ENCODE measurements at places on chromosomes 12 and 14. TPM values are rescaled to one million over a fixed set of nuclear protein-coding genes. Genes with fewer than 3 reads are reported as not detected.

- DNase-seq = no peak
Measured at GRCh38 chr14:50062438-50063085, 53.8 kb downstream of the VCPKMT start.

DNA sequence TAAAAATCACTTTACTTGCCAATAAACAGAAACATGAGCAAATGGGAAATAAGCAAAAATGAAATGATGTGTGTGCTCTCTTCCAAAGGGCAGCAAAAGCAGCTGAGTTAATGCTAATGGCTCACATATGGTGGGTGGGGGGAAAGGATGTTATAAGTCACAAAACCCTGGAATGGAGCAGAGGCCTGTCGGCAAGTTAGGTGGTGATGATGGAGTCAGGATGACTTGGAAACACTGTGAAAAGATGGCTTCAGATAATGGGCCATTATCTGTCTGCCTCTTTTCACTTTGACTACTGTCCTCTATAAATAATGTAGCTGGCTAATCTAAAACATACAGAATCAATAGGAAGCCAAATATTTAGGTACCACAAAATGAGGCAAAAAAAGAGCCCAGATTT lies 228.7 kb downstream of the APAF1 start:
- no peak for DNase-seq

DNA sequence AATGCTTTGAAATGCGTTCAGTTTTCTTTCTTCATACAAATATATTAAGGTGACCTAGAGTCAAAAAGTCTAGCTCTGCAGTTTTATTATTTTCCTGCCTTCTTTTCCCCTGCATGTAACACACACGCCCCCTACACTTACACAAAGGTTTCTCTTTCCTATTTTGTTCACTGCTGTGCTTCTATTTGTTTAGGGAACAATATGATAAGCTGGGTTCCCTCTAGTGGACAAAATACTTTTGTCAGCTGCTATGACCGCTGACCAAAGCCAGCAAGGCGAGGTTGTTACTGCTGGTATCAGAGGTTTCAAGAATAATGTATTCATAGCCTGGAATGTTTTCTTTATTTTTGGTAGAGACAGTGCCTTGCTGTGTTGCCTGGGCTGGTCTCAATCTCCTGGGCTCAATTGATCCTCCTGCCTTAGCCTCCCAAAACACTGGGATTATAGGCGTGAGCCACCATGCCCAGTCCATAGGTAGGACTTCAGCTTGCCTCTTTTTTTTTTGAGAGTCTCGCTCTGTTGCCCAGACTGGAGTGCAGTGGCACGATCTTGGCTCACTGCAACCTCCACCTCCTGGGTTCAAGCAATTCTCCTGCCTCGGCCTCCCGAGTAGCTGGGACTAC lies 33.4 kb downstream of the FNTB start:
- DNase-seq = no peak

DNA sequence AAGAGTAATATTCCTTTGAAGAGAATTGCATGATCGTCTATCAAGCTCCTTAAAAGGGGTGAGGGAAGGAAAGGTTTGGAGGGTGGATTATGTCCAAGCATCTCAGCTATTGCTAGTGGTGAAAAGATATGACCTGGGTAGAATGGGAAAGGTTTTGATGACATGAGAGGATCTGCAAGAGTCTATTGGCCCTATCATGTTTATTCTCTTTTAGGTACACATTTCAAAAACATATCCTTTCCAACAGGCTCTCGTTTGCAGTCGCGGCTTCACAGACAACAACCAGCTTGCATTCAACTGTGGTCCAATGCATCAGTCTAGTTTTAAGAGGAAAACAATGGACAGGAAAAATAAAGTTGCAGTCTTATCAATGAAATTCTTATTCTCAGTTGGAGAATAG lies 17.1 kb downstream of the FOXG1 start:
- DNase-seq = no peak

DNA sequence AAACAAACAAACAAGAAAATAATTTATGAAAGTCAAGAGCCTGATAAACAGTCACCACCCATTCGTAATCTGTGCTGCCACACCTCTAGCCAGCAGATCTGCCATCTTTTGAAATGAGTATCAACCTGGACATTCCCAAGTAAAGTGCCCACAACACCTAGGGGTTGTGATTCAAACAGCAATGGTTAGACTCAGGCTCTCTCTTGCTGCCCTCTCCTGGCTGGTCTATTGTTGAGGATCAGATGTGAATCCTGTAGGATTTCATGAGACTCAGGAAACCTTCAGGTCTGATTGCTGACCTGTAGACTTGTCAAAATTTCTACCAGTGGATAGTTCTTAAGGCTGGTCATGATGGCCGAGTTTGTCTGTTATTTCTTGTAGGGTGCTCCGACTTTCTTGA lies 26.8 kb downstream of the DGLUCY start:
- DNase-seq = no peak

DNA sequence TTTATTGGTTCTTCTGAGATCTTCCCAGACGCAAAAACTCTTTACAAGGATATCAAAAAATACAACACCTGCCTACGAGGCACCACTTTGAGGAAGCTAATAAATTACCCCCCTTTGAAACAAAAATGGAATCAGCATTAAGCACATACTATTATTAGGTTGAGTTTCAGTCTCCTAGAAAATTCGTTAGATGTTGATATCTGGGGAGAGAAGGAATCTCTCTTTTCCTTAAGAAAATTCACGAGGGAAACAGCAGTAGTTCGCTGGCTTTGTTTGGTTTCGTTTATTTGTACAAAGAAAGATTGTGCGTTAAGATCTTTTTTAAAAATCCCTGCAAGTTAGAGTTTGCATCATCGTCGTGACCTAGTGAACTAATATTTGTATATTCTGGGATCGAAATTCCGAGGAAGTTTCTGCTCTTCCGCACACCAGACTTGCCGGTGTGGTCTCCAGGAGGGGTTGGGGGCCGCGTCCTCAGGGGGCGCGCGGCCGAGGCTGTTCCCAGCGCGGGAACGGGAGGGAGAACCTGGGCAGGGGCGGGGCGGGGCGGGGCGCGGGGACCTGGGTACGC lies 12.1 kb downstream of the NKX2-1 start:
- DNase-seq = no peak

DNA sequence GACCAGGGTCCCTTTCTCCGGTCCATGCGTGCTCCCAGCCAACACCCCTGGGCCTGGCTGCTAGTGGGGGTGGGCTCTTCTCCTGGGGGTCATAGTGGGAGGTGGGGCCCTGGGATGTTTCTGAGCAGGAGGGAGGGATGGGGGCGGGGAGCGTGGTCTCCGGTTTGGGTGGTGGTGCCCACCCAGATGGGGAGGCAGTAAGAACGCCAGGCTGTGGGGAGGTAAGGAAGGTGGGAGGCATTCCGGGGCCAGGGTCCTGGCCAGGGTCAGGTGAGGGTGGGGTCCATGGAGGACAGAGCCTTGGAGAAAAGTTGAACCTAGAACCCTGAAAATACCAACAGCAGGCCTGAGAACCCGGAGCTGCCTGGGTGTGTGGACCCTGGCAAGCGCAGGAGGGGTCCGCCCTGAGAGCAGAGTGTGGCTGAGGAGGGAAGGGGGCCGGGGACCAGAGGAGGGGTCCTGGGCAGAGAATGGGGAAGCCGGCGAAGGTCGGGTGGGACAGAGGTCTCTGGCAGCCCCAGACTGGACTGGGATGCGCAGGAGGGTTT lies 5.7 kb downstream of the CRIP2 start:
- no peak for DNase-seq

- no peak for DNase-seq
Measured at GRCh38 chr12:59080101-59080500, 159.8 kb upstream of the LRIG3 start.

DNA sequence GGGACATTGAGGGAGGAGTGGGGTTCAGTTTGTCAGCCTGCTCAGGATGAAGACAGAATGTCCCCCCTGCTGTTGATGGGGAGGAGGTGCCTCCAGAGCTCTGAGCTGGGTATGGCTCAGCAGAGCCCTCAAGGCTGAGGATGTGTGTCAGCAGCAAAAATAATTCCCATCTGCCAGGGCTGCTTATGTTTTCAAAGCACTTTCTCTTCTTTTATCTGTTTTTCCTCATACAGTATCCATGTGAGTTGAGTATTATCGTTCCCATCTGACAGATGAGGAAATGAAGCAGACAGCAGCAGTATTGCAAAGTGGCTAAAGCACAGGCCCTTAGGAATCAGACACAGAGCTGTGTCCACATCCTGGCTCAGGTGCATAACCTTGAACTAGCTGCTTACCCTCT lies 94.1 kb downstream of the SLC8A3 start:
- no peak for DNase-seq

- DNase-seq = no peak
Measured at GRCh38 chr12:104994336-104994735, 8.2 kb downstream of the NOPCHAP1 start.

GRCh38 chr12:96041181-96041580 lies 5.8 kb upstream of the LTA4H start:
- DNase-seq = no peak

GRCh38 chr14:71996610-71997009 lies 64.4 kb downstream of the RGS6 start:
- DNase-seq = no peak

DNA sequence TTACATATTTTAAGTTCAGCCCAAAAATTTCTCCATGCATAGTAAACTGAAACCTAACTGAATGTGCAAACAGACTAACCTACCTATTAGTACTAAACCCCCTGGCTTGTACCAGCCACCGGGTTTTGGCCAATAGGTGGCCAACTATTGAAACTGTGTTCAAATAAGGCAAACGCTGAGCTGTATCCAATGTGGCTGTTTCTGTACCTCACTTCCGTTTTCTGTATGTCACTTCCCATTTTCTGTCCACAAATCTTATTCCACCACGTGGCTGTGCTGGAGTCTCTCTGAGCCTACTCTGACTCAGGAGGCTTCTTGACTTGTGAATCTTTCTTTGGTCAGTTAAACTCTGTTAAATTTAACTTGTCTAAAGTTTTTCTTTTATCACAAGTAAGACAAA lies 6.0 kb upstream of the FBXO34 start:
- no peak for DNase-seq

GRCh38 chr12:41795051-41795600 lies 349.5 kb downstream of the GXYLT1 start:
- no peak for DNase-seq

GRCh38 chr12:131287938-131288764 lies 334.4 kb downstream of the ADGRD1 start:
- DNase-seq = peak; percentile 13

DNA sequence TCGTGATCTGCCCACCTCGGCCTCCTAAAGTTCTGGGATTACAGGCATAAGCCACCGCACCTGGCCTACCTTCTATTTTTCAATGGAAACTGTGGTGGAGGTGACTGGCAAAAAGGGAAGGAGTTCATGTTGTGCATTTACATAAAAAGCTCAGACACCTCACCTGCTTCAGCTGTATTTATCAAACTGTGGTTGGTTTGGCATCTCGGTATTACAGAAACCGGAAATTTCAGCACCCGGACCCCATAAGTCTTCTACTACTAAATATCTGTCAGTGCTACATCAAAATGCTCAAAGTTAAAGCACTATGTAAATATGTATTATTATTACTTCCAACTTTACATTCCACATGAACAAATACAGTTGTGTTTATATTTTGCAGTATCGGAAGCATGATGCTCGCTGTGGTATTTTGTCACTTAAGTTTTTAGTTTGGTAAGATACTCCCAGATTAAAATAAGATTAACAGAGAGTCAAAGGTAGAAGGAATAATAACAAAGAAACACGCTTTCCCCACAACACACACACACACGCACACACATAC lies 95.4 kb downstream of the ITPR2 start:
- no peak for DNase-seq

DNA sequence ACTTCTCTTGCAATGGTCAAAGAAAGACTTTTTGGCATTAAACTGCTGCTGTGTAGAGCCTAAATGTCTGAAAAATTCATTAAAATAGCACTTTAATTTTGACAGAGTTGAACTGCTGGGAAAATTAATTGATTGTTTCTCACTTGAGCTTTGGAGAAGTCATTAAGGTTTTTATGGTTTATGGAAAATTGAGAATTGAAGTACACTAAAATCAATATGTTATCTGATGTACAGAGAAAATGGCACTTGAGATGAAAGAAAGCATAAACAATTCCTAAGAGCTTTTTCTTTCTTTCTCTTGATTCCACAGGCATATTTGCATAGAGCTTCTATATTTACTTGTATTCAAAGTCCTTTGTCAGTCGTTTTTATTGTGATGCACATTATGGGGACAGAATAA lies 188.5 kb upstream of the CAND1 start:
- DNase-seq = no peak

GRCh38 chr14:44700694-44701093 lies 193.6 kb upstream of the FSCB start:
- DNase-seq = no peak

- DNase-seq = no peak
Measured at GRCh38 chr14:44700184-44700583, 193.1 kb upstream of the FSCB start.

GRCh38 chr14:18660585-18660922 lies 59.6 kb downstream of the OR11H12 start:
- no peak for DNase-seq

DNA sequence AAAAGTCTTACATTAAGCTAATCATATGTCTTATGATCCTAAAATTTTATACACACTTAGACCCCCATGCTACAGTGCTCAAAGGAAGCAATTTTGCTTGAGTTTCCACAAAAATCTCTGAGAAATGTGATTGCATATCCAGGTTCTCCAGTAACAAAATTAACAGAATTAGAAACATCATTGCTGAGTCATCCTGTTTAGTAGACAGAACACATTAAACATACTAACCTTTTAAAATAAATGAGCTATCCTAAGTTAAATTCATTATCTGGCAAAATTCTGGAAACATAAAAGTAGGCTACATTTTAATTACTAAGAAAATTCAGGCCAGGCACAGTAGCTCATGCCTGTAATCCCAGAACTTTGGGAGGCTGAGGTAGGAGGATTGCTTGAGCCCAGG lies 94.7 kb downstream of the DENND5B start:
- no peak for DNase-seq

GRCh38 chr14:53510281-53510912 lies 357.3 kb upstream of the DDHD1 start:
- DNase-seq = no peak

- DNase-seq = no peak
Measured at GRCh38 chr14:59310633-59311032, 122.2 kb downstream of the DAAM1 start.

- no peak for DNase-seq
Measured at GRCh38 chr12:21580748-21581516, 23.7 kb downstream of the GYS2 start.

- no peak for DNase-seq
Measured at GRCh38 chr12:46449316-46449715, 76.7 kb upstream of the SLC38A2 start.

DNA sequence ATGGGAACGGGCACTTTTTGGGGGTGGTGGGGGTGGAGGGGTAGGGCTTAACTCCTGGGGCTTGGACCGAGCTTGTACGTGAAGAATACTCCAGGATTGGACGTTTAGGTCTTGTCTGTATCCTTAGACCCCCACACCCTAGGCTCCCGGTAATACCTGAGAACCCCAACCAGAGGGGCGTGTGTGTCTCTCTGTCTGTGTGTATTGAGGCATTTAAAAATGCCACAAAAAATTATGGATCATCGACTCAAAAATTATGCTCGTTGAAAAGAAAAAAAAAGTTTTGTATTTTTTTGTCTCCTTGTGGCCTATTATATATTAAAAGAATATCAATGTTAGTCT lies 459 bp downstream of the PPFIBP1 start:
- DNase-seq = no peak

- DNase-seq = peak; percentile 30
Measured at GRCh38 chr12:108234158-108234557, 105.0 kb downstream of the CMKLR1 start.

TSPAN8 gene
- not detected for total RNA-seq

CISTR gene
- total RNA-seq = 2.4 TPM

LRTM2 gene
- not detected for total RNA-seq

TDRD9 gene
- 2.2 TPM for total RNA-seq

RERG gene
- 3.8 TPM for total RNA-seq

RDH16 gene
- total RNA-seq = 0.12 TPM

KLRG1 gene
- total RNA-seq = 5.6 TPM

A2M gene
- 569 TPM for total RNA-seq
